ENCODE measurements at places on chromosomes 1 and 21.

DNA sequence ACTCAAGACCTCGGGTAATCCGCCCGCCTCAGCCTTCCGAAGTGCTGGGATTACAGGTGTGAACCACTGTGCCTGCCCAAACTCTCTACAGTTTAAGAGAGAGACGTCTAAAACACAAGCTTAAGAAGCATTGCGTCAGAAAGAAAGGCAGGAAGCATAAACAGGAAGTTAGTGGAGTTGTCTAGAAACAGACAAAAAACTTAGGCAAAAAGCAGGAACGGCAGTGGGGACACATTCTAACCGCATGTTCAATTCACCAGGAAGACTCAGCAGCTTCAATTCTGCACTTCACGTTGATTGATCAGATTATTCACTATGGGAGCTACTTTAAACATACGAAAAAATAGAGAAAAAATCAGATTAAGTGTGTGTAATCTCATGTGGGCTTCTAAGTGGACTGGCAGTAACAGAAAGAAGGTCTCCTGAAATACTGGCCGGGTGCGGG lies 7.4 kb downstream of the CFAP74 start:
- no peak for DNase-seq

GRCh38 chr1:213977486-213977842 lies 10.3 kb upstream of the PROX1 start:
- no peak for DNase-seq

DNA sequence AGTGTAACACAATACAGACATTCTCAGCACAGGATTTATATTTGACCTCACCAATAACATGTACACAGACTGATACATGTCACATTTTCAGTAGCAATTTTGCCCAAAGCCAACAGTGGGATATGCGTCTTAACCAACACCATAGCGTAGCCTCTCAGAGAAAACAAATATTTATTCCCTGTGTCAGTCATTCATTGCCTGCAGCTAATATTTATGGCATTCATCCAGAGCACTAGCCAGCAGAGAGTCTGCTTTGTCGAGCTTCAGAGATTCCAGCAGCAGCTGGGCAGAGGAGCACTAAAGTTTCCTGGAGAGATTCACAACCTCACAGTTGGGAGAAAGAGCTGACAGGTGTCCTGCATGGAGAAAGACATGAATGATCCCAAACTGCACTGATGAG lies 400.7 kb upstream of the DAB1 start:
- no peak for DNase-seq

GRCh38 chr1:34829250-34829649 lies 30.3 kb downstream of the SMIM12 start:
- DNase-seq = no peak

GRCh38 chr1:57033222-57034001 lies 67.6 kb upstream of the C8B start:
- no peak for DNase-seq

GRCh38 chr1:218642033-218642948 lies 297.2 kb downstream of the TGFB2 start:
- DNase-seq = no peak

GRCh38 chr1:74356493-74356892 lies 121.3 kb downstream of the TNNI3K start:
- DNase-seq = no peak
